ENCODE measurements at places on chromosomes 12 and 14. TPM values are rescaled to one million over a fixed set of nuclear protein-coding genes. Genes with fewer than 3 reads are reported as not detected.
A peak's percentile ranks its signal among the peaks of the same experiment; 100 is the strongest.

The ETFBKMT gene
- 2.2 TPM for total RNA-seq

- no peak for DNase-seq
Measured at GRCh38 chr12:31724557-31724956, 4.3 kb downstream of the AMN1 start.

GRCh38 chr14:75469606-75470237 is 41.9 kb downstream of the JDP2 start:
- DNase-seq = no peak

The RDH16 gene
- 0.74 TPM for total RNA-seq

GRCh38 chr14:77498120-77498979 is at the start of gene ISM2:
ISM2 (minus strand) TSS chr14:77498816; CDS start chr14:77498793, 23 bp downstream.
- DNase-seq = peak; percentile 65

- peak; percentile 40 for DNase-seq
Measured at GRCh38 chr14:94355191-94355794, 32.2 kb upstream of the SERPINA6 start.

DNA sequence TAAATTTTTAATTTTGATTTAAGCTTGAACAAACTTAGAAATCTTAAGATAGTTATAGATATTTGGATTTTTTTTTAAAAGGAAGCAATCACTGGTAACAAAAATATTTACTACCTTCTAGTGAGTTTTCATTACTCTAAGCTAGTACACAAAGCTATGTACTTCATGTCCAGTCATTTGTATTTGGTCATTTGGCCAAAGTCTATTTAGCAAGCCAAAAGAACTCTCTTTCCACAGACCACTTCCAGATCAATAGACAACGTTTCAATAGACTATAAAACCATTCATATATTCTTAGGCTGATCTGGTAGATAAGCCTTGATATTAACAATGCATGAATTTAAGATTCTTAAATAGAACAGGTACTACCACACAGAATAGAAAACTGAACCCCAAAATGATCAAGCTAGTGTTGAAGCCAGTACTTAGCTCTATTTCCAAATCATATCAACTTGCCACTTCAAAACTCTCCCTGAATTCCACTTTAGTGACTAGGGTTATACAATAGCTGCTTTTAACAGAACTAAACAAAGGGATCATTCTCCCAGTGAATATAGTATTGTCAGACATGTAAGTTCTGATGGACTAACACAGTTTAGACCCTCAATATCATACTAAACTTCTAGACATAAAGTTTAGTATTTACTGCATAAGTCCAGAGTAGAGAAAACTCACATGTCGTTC is 21.7 kb downstream of the CAPRIN2 start:
- no peak for DNase-seq

The KRT78 gene
- not detected for total RNA-seq

The KRT79 gene
- not detected for total RNA-seq

DNA sequence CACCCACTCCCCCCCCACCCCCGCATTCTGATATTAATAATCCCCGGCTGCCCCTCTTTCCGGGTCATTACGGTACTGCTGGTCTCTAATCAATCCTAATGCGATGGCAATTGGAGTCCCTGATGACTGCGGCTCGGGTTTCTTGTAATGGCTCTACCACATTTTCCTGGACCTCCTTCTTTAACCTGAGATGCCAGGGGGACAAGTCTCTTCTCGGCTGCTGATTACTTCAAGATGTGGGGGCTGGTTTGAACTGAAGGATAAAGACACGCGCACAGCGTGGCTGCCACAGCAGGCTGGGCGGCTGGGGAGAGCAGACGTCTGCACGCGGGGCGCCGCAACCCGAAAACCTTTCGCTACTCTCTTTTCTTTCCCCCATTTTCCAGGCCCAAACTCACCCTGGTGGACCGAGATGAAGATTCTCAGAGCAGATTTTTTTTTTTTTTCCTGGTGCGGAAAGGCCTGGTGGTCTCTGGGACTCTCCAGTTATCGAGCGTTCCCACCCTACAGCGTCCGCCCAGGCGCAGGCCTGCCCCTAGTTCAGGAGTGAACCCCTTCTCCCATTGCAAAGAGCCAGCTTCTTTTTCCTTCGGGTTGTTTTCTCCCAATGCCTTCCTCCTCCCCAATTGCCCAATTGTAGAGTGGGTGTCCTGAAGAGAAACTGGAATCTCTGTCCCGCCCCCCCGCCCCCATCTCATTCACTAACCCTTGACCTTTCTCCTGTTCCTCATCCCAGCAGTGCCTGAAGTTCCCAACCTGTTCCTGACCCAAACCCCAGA is 6.0 kb upstream of the SIX1 start:
- peak; percentile 60 for DNase-seq

DNA sequence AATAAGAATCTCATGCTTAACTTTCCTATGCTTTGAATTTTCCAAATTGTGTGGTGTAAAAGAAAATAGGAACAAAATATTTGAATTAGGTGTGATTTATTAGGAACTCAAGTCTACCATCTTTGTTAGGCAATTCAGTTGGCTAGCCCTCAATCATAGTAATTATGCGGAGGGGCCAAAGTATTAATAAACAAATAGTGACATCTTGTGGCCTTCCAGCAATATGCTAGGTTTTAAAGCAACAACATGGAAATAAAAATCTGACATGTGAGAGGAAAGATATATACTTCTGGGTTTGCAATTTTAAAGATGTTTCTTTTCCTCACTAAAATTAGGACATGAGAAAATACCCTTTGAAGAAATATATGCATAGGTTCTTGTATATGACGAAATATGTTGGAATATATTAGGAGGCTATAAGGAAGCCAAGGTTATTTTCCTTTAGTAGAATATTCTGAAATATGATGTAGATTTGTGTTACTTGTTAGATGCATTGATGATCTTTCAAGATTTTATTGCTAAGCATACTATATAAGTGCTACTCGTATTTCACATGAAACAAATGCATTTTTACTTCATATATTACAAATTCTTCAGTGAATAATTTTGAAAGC is 200.4 kb downstream of the PTPRO start:
- DNase-seq = no peak

- DNase-seq = no peak
Measured at GRCh38 chr12:106868982-106869700, 86.6 kb upstream of the TMEM263 start.

GRCh38 chr14:76019676-76020075 is 34.1 kb downstream of the IFT43 start:
- no peak for DNase-seq

- DNase-seq = no peak
Measured at GRCh38 chr12:67382241-67382871, 113.2 kb downstream of the CAND1 start.

The PRKCH gene
- total RNA-seq = 0.54 TPM

The SERPINA1 gene
- total RNA-seq = not detected

GRCh38 chr12:52772188-52772587 is 5.0 kb downstream of the KRT76 start:
- DNase-seq = no peak

DNA sequence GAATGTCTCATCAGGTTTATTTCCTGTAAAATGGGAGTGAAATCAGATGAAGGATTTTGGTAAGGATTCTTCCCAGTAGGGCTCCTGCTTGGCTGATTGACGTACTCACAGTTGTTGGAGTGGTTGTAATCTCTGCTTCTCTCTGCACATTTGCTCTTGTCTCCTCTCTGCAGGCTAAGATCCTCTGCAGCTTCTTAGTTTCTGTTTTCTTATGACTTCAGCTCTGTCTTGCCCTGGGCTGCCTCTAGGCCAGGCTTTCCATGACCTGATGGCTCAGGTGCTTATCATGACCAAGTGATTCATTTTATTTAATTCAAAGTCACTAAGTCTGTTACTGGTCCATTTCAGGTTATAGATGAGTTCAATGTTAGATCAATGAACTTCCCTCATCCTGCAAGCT is 394.5 kb upstream of the DDHD1 start:
- DNase-seq = no peak

GRCh38 chr12:130164936-130165335 is 2.7 kb downstream of the FZD10 start:
- no peak for DNase-seq

The NFKBIA gene
- total RNA-seq = 20.1 TPM

DNA sequence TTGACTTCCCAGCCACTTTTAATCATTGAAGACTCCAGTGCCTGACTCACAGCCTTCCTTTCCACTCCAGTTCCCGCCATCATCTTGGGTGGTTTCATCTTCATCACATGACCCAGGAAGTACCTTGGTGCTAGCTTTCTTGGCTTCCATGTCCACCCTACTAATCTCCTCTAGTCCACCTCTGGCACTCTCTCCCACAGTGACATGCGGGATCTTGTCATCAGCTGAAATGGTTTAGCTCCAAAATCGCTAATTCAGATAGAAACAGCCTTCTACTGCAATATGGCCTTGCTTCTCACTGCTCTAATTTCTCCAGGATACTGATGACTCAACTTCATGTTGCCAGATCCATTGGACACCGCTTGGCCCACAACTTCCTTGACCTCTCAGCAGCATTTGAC is 24.5 kb downstream of the WDR20 start:
- no peak for DNase-seq

GRCh38 chr12:27554421-27555186 is 30.6 kb downstream of the PPFIBP1 start:
- peak; percentile 24 for DNase-seq

The MGST1 gene
- total RNA-seq = 5.7 TPM

The C12orf54 gene
- not detected for total RNA-seq

DNA sequence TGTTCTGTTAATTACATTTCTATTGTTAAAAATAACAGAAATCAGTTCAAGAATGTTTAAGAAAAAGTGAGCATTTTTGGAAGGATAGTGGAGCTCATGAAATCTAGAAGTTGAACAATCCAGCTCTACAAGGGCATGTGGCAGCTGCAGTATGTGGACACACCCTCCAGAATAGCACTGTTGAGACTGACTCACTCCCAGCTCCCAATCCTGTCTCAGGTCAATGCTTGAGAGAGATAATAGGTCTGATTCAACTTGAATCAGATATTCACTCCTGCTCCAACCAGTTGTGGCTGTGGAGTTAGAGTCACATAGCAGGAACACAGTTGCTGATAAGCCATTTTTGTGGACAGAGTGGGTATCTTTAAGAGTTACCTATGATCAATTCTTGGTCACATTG is 113.0 kb upstream of the NTF3 start:
- DNase-seq = no peak

GRCh38 chr12:86193931-86194330 is 62.3 kb downstream of the MGAT4C start:
- no peak for DNase-seq

DNA sequence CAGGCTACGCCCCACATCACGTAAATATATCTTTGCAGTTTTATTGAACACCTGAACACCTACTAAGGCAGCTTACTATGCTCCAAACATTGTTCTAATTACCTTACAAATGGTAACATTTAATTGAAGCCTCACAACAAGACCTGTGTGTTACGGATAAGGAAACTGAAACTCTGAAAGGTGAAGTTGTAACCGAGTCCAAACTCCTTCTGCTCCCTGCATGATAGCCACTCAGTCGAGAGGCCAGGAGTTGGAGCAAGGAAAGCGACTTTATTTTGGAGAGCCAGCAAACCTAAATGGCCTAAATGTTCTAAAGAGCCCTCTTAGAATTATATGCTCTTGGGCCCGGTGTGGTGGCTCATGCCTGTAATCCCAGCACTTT is 12.6 kb upstream of the TRPV4 start:
- no peak for DNase-seq

DNA sequence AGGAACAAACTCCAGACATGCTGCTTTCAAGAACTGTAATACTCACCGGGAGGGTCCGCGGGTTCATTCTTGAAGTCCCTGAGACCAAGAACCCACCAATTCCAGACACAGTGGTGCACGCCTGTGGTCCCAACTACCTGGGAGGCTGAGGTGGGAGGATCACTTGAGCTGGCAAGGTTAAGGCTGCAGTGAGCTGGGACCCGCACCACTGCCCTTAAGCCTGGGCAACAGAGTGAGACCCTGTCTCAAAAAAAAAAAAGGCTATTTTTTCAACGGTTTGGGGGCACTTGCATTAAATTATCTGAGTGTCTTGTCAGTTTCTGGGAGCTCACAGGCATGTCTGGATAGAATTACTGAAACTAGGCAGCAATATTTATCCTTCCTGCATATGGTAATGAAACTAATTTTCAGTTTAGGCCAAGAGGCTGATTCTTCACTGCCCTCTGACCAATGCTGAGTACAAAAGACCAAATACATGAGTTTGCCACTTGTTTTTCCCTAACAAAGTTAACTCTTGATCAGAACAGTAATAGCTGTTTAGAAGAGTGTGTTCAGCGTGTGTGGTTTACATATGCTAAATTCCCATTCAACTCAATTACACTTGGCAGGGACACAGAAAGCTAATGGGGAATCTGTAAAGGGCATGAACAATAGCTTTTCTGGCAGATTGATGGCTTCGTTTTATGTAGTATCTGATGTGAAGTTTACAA is 65.8 kb upstream of the RASSF3 start:
- no peak for DNase-seq

DNA sequence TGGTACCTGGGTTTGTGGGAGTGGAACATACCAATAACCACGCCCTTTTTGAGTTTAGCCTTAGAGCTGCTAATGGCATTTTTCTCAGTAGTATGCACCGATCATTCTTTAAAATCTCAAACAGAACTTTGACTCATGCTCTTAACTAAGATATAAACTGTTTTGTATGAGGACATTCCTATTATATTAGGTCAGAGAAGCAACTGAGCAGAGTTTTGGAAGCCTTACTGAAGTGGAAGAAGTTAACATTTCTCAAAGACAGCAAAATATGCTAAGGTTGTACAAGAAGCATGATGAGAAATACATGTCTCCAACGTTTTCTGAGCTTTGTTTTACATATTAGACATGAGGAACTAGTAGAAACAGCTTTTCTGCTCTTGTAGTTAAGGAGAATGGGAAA is 819.2 kb downstream of the FSCB start:
- DNase-seq = no peak

DNA sequence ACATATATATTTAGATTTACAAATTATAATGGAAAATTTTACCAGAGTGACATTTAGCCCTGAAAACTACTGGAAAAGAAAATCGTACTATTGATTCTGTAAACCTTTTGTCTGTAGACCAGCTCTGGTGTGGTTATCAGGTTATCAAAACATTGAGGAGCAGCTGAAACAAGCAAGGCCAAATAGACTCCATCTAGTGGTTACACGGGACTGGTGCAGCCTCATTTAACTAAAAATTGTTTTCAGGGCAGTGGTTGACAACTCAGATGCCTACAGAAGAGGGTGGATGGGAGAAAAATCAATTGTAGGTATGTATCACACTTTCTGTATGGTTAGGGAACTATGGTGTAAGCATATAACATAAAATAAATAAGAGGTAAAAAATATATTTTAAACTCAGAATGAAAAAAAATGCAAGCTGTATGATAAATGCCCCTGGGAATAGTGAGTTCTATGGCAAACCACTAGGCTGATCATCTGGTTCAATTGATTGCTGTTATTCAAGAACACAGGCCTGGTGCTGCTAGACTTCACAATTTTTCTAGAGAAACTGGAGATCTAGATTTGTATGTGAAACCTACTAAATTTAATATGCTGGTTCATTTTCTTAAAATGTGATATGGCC is 51.2 kb downstream of the ACSS3 start:
- DNase-seq = peak; percentile 37

The NAV3 gene
- total RNA-seq = 13.6 TPM

- DNase-seq = no peak
Measured at GRCh38 chr14:54533100-54533499, 23.4 kb downstream of the CGRRF1 start.

Measured in glutamatergic neuron (in vitro differentiated cells).